Caki2 (cell line): ENCODE measurements at places on chromosomes 11 and 22.
A peak's percentile ranks its signal among the peaks of the same experiment; 100 is the strongest.

- no peak for DNase-seq
Observed at GRCh38 chr11:9580894-9581293, 7.4 kb downstream of the WEE1 start.

GRCh38 chr11:11568651-11569229 is 53.1 kb downstream of the GALNT18 start:
- no peak for DNase-seq

- no peak for DNase-seq
Observed at GRCh38 chr22:46522797-46523196, 14.6 kb downstream of the CELSR1 start.

DNA sequence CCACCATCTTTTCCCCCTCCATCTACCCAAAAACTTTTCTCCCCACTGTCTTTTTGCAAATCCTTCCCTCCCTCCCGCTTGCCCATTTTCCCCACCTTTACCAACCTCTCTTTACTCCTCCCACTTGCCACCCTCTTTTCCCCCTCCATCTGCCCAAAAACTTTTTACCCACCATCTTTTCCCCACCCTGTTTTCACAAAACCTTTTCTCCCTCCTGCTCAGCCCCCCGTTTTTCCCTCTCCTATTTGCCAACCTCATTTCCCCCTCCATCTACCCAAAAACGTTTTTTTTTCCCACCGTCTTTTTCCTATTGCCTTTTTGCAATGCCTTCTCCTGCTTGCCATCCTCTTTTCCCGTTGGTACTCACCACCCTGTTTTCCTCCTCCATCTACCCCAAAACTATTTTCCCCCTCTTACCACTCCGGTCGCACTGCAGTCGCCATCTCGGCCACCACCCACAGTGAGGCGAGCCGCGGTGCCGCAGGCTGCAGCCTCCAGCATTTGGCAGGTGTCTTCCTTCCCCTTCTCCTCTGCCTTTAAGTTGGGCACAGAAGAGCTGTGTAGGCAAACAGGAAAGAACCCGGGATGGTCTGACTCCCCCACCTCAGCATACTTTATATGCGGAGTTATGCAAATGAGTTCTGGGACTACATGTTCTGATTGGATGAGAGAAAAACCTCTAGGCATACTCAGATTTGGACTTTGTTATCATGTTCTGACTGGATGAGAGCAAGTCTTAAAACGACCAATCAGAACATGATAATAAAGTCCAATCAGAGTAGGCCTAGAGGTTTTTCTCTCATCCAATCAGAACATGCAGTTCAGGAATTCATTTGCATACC is 121.2 kb upstream of the VPREB1 start:
- peak; percentile 30 for DNase-seq

DNA sequence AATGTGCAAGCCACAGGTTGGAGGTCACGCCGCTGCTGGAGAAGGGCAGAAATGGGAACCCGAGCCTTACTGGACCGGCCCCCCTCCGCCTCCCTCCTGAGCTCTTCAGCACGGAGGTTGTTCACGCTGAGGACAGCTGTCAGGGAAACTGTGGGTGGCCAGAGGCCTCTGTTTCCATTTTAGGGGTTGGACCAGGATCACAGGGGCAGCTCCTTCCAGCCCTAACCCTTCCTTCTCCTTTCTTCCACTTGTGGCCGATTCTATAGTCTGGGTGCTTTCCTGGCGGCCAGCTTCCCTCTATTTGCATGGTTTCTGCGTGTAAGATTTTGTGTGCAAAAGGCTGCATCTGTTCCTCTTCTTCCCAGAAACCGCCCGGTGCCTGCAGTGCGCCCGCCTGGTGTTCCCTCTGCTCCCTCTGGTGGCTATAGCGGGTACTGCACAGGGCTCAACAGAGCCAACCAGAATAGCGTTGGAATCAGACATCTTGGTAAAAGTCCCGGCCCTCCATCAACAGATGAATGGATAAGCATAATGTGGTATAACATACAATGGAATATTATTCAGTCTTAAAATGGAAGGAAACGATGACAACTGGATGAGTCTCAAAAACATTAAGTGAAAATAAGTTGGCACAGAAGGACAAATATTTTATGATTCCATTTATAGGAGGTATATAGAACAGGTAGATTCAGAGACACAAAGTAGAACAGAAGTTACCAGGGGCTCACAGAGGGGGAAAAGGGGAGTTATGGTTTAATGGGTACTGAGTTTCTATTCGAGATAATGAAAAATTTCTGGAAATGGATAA is 8.4 kb upstream of the SLC22A8 start:
- peak; percentile 49 for DNase-seq

DNA sequence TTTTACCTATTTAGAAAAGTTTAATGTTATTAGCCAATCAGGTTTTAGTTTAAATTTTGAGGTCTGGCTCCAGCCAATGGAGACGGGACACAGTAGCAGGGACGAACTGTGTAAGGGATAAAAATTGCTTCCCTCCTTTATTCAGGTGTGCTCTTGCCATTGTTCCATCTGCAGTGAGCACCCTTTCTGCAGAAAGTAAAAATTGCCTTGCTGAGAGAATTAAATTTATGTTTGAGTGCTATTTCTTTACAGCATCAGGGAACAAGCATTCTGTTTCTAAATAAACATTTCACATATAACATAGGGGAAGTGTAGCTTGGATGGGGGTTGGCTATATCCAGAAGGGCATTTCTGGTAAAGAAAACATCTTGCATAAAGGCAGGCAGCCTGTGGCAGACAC is 36.4 kb upstream of the ZNRF3 start:
- no peak for DNase-seq

DNA sequence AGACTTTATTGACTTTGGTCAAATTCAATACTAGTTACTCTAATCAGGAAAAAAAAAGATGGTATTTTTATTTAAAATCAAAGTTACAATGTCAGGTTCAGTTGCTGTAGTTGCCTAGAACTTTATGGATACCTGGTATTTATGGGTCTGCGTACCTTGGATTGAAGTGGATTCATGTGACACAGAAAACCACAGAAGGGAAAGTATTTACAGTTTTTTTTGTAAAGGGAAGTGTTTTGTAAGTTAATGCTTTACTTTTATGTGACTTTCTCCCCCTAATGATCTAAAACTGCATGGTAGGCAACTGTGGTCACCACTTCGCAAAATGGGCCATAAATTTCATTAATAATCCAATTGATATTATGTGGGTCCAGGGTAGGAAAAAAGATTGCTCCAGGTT is 65.2 kb upstream of the ADA2 start:
- no peak for DNase-seq

DNA sequence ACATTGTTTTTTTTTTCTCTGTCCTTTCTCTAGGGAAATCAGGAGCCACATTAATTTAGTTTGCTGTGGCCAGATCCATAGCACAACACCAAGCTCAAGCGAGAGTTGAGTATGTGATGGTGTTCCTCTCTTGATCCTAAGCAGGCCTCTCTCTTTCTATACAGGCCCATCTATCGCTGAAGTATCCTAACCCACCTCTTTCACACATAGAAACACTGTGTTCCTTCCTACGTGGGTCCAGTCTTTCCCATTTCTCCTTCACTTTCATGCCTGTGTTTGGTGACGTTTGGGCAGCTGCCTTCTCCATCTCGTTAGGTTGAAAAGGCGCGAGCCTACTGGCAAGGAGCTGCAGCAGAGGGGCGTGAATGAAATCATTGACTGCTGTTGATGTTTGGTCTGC is 2.4 kb downstream of the PACS1 start:
- DNase-seq, result no peak

DNA sequence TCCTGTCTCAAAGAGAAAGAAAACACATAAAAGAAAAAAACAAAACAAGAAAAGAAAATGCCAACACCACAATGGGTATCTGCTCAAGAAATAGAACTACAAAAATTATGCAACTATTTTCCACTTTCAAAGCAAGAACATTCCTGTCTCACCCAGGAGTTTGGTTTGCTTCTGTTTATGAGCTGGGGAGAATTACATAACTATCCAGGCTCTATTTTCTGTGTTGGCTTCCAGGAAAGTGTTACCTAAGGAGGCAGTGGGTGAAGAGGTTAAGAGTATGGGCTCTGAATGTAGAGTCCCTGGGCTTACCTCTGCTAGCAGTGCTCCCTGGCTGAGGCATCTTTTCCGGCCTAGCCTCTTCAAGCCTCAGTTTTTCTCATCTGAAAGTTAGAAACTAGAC is 426.7 kb downstream of the MIAT start:
- DNase-seq, result no peak

DNA sequence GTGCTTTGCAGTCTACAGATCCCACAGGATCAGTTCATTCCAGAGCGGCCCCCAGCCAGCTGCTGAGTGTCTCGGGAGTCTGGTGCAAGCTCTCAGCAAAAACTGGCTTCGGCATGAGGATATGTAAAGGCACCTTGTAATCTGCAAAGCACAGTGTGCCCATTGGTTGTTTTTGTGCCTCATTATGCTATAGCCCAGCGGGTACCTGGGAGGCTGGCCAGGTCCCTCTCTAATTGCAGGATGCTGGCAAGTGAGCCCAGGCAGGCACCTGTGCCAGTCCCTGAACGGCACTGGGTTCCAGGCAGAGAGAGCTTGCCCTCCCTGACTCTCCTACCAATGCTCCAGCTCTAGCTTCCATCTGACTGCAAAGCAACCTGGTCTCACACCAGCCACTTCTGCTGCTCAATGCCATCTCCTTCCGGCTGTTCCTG is 128.7 kb downstream of the DSCAML1 start:
- no peak for DNase-seq

DNA sequence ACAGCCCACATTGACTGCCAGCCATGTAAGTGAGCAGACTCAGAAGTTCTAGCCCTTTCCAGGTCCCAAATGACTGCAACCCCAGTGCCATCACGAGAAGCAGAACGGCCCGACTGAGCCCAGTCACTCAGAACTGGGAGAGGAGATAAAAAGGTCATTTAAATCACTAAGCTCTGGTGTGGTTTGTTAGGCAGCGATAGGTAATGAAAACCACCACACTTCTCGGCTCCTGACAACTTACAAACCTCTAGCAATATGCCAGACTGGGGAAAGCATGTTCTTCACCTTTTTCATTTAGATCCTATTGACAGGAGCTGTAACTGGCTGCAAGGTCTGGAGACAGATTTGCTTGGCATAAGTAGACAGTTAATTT is 6.7 kb downstream of the SLC15A3 start:
- no peak for DNase-seq

DNA sequence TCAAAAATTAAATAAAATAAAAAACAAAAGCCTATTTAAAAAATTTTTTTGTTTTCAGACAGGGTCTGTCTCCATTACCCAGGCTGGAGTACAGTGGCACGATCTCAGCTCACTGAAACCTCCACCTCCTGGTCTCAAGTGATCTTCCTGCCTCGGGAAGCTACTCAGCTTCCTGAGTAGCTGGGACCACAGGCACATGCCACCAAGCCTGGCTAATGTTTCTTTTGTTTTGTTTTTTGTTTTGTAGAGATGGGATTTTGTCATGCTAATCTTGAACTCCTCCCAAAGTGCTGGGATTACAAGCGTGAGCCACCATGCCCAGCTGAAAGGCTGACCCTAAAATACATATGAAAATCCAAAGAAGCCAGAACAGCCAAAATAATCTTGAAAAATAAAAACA is 20.4 kb upstream of the L3MBTL2 start:
- no peak for DNase-seq

- DNase-seq, result no peak
Observed at GRCh38 chr11:120224972-120225909, 14.4 kb downstream of the OAF start.

GRCh38 chr11:57254631-57255030 is 17.6 kb upstream of the APLNR start:
- no peak for DNase-seq

GRCh38 chr11:85705800-85706199 is 19.8 kb upstream of the CCDC89 start:
- peak; percentile 35 for DNase-seq

DNA sequence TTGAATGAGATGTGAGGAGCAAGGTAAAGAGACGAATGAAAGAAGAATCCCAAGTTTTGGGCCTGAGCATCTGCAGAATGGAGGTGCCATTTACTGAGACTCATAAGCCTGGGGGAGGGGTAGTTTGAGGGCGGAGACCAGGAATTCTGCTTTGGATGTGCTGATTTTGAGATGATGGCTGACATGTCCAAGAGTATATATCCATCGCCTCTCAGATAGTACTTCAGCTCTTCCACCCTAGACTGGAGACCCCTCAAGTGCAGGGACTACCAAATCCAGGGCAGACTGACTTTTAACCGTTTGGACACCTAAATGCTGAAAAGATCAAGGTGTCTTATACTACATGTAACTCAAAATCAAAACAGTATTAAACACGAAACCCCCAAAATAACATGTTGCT is 1.3 kb upstream of the SDF2L1 start:
- no peak for DNase-seq

DNA sequence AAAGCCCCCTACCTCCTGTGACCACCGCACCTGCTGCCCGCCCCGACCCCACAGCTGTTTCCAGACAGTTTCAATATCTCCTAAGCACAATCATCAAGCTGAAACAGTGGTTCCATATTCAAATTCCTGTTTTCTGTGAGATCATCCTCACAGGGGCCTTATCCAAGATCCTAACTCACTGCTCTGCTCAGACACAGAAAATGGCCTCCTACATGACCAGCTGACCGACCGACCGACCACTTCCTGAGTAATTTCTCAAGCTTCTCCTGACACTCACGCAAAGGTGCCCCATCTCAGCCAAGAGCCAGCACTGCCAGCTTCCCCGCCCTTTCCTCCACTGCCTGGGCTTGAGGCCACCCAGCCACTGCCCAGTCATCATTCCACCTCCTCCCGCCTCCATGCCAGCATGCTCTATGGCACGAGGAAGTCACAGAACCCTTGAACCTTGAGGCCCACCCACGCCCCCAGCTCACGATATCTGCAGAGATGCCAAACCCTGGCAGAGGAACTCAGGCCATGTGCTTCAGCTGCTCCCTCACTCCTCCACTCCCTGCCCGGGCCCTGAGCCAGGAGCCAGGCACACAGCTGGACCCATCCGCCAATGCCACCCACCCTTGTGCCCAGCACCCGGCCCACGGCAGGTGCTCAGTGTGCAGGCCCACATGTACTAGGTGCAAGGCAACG is 14.0 kb downstream of the KIAA0930 start:
- peak; percentile 58 for DNase-seq

GRCh38 chr11:124798991-124799347 is 1.2 kb downstream of the MSANTD2 start:
- no peak for DNase-seq

GRCh38 chr11:3807909-3808860 is at the start of gene PGAP2:
Gene PGAP2, plus strand, starts transcription at chr11:3808560. Its CDS starts 2,700 bp downstream, at chr11:3811260.
- peak; percentile 66 for DNase-seq

DNA sequence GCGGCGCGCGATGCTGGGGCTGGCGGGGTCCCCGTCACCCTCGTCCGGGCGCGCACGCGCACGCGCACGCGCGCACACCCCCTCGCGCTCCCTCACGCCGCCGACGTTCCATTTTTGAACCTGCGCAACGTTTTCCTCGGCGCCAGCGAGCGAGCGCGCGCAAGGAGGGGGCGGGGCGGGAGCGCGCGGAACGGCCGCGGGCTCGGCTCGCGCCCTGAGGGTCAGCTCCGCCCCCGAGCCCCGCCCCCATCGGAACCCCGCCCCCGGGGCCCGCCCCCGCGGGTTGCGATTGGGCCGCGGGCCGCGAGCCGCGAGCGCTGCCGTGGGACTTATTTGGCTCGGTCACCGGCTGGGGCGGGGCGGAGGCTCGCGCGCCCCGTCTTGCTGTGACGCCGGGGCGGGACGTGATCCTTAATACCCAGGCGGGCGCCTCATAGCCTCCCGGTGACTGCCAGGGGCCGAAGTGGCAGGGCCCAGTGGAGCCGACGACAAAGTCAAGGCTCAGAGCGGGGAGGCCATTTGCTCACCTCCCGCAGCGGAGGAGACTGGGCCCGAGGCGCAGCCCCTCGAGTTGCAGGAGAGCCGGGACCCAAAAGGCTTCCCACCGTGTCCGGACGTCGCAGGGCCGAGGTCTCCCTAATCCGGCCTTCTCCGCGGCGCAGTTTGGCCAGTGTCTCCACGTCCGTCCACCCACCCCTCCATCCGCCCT is at the start of gene CBX7:
TSS of gene CBX7 (minus strand) at position 170 of the 709 bp plus-strand sequence. CDS start 236 bp downstream, outside the sequence.
- peak; percentile 83 for DNase-seq
